ENCODE measurements at places on chromosomes 6 and 20.

GRCh38 chr20:53568351-53568750, 25.3 kb downstream of the ZNF217 start:
- DNase-seq = no peak

DNA sequence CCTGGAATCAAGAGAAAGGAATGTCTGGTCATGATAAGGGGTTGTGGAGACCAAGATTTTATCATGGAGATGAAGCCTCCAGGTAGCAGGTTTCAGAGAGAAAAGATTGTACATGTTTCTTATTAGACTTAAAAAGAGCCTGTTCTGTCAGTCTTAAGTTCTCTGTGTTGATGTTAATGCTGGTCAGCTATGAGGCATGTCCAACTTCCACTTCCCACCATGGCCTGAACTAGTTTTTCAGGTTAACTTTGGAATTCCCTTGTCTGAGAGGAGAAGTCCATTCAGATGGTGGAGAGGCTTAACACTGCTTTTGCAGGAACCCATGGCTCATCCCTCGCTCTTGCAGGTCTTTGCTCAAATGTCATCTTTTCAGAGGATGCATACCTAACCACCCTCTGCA, 27.5 kb upstream of the TAB2 start:
- DNase-seq = no peak

GRCh38 chr6:33297956-33298772, 578 bp downstream of the RGL2 start:
- DNase-seq = peak; percentile 65

GRCh38 chr6:165229216-165229615, 80.2 kb downstream of the C6orf118 start:
- no peak for DNase-seq

GRCh38 chr6:95078457-95078856, 498.9 kb upstream of the MANEA start:
- no peak for DNase-seq

DNA sequence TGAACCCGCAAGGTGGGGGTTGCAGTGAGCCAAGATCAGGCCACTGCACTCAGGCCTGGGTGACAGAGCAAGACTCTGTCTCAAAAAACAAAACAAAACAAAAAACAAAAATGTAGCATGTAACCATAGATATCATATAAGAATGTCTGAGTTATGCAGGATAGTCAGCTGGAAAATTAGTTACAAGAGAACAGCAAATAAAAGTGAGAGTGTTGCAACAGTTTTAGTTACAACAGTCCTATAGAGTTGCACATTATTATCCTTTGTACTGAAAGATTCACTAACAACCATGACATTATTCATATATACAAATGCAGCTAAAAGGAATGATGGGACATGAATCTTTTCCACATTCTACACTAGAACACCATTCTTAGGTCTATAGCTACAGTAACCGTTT, 16.4 kb downstream of the RNF24 start:
- no peak for DNase-seq

DNA sequence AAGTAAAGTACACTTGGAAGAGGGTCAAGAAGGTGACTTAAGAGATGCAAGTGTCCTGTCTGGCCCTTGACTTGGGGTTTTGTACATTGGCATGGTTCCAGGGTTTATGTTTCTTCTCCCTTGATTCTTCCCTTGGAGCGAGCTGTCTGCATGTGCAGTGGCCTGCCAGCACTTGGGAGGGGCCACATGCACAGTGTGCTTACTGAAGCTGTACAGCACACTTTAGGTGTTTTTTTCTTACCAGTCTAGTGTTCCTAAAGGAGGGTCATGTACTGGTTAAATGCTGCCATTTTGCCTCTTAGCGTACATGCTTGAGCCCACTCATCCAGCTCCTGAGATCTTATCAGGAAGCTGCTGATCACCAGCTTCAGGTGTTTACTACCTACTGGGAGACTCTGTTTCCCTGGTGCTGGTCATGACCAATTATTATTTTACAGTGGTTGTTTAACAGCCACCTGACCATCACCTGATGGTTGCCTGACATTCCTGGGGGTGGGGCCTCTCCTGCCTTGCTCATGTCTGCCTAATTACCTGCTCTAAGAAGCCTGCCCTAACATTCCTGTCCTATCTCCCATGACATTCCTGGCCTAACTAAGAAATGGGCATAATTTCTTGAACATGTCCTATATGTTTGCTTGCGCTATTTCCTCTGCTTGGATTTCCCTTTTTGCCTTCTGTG, 182.9 kb downstream of the MCHR2 start:
- DNase-seq = no peak

- DNase-seq = peak; percentile 28
Measured at GRCh38 chr6:141677598-141678211, 455.0 kb upstream of the GJE1 start.

DNA sequence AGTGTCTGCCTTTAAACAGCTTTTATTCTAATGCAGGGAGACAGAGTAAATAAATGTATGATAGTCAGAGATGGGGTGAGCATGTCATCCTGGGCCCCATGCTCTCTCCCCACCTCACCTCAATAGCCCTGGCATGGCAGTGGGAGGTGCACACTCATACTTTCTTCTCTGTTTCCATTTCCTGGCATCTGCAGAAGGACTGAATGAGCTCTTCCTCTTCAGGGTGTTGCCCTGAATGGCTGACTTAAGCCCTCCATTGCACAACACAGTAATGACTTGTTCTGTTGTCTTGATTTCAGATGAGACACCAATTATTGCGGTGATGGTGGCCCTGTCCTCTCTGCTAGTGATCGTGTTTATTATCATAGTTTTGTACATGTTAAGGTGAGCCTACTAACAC, 57.0 kb upstream of the GNRH2 start:
- DNase-seq = peak; percentile 74

- no peak for DNase-seq
Measured at GRCh38 chr6:40924839-40925238, 114.2 kb downstream of the UNC5CL start.

- DNase-seq = no peak
Measured at GRCh38 chr6:42450477-42451332, 1.0 kb downstream of the TRERF1 start.

DNA sequence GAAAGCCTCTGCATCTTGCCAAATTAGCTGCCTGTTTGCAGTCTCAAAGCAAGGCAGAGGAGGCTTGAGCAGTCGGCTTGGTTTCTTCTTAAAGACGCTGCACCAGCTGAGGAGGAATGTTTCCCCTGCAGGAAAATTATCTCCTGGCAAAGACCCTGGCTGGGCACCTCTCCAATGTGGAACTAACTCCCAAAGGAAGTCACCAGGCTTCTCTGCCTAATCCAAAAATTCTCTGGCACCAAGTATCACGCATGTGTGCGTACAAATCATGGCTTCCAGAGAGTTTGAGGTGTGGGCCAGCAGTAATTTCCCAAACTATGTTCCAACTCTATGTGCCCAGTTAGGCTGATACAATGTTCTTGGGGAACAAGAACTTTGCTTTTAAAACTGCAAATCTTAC, 176.2 kb downstream of the KIF16B start:
- no peak for DNase-seq

- peak; percentile 79 for DNase-seq
Measured at GRCh38 chr20:19944772-19945459, 72.2 kb upstream of the NAA20 start.

DNA sequence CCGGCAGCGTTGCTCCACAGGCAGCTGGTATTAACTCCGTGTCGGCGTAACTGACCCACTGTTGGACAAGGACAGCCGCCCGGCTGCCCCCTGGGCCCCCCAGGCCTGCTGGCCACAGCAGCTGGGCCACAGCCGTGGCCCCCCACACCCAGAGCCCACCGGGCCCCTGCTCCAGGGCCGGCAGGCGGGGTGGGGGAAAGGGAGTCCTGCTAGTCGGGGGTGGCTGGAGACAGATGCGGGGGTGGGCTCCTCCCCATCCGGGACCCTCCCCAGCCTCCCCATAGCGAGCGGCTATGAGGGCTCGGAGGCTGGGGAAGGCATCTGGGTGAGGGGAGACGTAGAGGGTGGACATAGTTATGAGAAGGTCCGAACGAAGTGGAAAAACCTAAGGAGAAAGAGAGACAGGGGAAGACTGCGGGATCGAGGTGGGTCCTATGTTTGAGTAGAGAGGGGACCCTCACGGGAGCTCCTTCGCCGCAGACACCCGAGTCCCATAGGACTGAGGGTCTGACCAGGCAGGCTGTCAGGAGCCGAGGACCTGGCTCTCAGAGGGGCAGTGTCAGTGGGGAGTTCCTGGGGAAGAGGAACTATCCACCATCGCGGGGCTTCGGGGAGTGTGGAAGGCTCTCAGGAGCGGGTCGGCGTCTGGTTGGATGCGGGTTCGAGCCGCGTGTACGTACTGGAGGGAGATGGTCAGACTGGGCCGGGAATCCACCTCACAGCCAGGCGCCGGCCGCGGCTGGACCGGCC, 511 bp downstream of the VARS1 start:
- no peak for DNase-seq

DNA sequence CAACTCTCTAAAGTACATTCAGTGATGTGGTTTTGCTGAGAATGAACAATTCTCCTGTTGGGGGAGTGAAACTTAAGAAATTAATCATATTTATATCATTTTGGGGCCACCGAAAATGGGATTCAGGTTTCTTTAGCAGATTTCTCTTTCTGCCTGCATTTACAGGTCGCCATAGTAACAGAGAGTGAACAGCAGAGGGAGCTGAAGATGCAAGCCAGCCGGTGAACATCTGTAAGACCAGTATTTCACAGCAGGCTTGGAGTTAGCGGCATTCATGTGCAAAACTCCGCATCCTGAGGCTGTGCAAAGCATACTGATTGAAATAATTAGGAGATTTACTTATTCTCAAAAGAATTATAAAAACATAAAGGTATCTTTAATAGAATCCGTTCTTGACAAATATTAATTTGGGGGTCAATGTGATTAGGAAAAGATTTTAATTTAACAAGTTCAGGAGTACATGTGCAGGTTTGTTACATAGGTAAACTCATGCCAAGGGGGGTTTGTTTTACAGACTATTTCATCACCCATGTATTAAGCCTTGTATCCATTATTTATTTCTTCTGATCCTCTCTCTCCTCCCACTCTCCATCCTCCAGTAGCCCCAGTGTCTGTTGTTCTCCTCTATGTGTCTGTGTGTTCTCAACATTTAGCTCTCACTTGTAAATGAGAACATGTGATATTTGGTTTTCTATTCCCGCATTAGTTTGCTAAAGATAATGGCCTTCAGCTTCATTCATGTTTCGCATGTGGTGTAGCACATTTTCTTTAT, 17.8 kb upstream of the HSF2 start:
- DNase-seq = peak; percentile 76

DNA sequence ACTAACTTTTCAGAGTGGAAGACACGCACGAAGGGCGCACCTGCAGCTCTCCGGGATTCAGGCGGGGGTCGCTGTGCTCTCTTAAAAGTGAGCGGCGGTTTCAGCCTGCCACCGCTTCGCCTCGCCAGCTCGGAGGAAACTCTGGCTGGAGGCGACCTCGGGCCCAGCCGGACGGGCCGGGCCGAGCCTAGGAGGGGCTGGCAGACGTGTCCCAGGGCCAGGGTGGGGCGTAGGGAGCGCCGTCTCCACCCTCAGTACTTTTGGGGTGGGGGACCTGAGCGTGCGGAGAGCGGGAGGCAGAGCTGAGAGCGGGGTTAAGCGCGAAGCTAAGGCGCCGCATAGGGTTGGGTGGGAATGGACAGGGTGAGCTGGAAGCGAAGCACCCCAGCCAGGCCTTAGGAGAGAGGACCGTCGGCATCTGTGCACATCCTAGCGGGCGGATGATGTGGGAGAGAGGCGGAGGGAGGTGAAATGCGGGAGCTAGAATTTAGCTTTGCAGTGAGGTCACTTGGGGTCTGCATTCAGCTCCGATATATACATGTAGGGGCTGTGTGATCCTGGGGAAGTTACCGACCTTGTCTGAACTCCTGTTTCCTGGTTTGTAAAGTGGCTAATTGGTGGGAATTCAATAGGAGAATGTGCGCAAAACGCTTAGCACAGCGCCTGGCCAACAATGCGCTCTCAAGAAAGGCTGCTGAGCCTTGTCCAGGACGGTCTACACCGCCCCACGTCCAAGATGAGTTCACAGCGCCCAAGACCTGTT, 6.5 kb upstream of the TFAP2A start:
- DNase-seq = no peak

- DNase-seq = no peak
Measured at GRCh38 chr6:142731611-142732010, 213.4 kb downstream of the HIVEP2 start.

DNA sequence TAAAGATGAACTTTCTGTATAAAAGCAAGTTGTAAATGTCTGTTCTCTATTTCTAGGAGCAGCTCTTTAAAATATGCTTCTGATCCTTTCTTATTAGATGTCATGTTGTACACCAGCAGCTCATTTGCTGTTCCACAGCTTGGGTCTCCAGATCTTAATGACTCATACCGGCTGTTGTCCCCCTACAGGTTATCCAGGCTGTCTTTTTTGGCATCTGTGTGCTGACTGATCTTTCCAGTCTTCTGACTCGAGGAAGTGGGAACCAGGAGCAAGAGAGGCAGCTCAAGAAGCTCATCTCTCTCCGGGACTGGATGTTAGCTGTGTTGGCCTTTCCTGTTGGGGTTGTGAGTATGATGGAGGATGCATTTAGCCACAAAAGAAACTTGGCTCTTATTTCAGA, 76.0 kb downstream of the AIG1 start:
- DNase-seq = no peak

- no peak for DNase-seq
Measured at GRCh38 chr20:61929971-61930666, 135.6 kb downstream of the TAF4 start.

GRCh38 chr6:37871616-37872372, 52.3 kb downstream of the ZFAND3 start:
- DNase-seq = no peak

DNA sequence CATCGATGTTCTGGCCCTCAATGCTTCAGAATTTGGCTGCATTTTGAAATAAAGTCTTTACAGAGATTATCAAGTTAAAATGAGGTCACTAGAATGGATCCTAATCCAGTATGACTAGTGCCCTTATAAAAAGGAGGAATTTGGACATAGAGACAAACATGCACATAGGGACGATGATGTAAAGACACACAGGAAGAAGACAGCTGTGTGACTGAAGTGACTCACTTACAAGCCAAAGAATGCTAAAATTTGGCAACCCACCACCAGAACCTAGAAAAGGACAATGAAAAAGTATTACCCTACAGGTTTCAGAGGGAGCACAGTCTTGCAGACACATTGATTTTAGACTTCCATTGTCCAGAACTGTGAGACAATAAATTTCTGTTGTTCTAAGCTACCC, 322.8 kb upstream of the GJE1 start:
- DNase-seq = no peak

DNA sequence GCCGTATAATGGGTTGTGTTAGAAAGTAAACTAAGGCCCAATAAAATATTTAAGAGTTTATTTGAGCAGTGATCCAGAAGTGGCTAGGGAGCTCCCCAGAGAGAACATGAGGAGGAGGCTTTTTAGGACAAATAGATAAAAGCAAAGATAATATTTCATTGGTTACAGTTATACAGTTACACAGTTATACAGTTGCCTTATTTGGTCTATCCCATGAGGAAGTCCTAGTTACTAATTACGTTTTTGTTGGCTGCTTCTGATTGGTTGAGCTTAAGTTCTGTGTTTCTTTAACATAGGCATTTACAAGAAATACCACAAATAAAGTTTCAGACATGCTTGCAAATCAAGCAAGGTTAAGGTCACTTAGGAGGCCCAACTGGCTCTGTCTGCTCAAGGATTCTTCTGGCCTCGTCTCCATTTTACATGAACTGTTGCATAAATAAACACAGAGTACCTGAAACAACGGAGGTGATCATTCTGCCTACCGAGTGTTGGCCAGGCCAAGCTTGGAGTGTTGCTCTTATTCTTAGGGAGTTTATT, 7.0 kb downstream of the UBD start:
- peak; percentile 60 for DNase-seq

- DNase-seq = no peak
Measured at GRCh38 chr6:26155061-26155930, 68.1 kb downstream of the HFE start.
